Activated CD8-positive, alpha-beta memory T cell treated with anti-CD3 and anti-CD28 coated beads for 48 hours (primary cell): ENCODE measurements at places on chromosomes 13 and 19.

DNA sequence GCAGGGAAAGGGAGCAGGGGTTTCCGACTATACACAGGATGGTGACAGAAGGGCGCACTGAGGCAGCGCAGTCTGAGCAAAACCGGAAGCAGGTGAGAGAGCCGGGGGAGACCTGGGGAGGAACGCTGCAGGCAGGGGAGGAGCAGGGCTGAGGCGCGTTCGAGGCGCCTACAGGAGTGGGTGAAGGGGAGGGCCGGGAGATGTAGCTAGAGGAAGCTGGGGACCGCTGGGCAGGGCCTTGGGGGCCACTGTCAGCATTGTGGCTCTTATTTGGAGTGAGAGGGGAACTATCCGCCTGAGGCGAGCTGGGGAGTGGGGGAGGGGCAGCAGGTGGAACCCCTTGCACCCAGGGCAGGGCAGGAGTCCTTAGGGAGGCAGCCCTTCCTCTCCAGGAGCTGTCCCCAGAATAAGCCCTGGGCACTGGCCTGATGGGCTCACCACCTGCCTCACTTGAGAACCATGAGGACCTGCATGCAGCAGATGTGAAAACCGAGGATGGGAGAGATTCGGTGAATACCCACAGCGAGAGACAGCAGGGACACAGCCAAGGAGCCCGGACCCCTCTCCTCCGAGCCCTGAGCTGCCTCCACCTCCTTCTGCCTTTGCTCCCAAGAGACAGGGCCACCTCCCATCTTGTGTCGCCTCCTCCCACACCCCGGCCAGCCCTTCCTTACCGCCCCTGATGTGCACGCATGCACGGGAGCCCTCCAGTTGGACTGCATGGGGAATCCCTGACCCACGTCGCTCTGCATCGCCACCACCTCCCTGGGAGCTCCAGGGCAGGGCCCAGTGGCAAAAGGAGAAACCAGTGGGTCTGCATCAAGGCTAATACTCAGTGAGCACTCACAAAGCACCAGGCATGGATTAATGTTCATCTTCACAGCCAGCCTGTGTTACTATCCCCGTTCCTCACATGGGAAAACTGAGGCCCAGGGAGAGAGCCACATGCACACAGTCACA, 10.3 kb downstream of the AKT2 start:
- DNase-seq = no peak

GRCh38 chr19:38657633-38658222, 10.3 kb downstream of the ACTN4 start:
- DNase-seq = no peak

- no peak for DNase-seq
These were observed 2.8 kb downstream of the ZIC5 start for GRCh38 chr13:99968521-99969452.

- DNase-seq = no peak
These were observed 20.2 kb upstream of the CEACAM21 start for GRCh38 chr19:41555748-41556147.

- DNase-seq = no peak
These were observed 15.5 kb upstream of the ZNF835 start for GRCh38 chr19:56687031-56687430.

- no peak for DNase-seq
These were observed 87.9 kb downstream of the URI1 start for GRCh38 chr19:30029721-30030510.

DNA sequence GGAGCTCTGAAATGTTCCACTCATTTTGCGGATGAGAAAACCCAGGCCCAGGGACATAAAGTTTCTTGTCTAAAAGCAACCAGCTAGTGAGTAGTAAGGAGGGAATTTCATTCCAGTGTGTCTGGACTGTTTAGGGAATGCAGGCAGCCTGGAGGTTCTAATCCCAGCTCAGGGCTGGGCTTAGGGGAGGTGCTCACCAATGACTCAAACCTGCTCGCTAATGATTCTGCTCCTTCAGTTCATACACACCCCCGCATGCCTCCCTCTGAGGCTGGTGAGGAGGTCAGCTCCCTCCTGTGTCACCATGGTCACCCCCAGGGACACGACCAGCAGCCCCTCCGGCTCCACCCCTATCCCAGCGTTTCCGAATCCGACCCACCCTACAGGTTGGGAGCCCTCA, 34.6 kb downstream of the CYP4F2 start:
- DNase-seq = no peak
